Neural progenitor cell (in vitro differentiated cells): ENCODE measurements at places on chromosomes 16 and 17.

DNA sequence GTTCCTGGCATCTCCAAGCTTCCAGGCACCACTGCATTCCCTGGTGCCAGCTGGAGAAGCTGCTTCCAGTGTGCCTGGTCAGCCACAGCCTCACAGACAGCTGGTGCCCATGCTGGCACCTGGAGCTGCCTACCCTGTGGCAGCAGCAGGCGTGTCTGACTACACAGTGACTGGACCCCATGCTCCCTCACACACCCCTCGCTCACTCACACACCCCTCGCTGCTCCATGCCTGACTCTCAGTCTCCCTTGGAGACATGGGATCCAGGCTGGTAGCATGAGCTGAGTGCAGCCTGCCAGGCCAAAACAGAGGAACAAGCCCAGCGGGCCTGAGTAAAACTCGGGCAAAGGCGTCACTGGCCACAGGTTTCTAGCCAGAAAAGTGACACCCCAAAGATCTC, 59.1 kb upstream of the SMIM36 start:
- no peak for DNase-seq

DNA sequence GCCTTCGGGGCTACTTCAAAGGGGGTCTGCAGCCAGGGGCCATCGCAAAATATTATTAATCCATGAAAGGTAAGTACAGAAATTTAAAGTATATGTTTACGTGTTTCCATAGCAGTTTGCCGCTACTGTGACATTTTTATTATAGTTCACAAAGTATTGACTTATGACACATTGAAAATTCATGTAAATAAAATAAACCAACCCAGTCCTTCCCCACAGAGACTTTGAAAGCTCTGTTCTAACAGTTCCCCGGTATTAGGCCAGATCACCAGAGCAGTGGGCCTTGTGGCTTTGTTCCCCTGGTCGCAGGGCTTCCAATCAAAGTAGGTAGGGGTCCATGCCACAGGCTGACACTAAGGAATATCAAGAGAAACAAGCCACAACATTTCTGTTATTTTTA, 13.9 kb downstream of the KIAA0753 start:
- DNase-seq, result no peak

DNA sequence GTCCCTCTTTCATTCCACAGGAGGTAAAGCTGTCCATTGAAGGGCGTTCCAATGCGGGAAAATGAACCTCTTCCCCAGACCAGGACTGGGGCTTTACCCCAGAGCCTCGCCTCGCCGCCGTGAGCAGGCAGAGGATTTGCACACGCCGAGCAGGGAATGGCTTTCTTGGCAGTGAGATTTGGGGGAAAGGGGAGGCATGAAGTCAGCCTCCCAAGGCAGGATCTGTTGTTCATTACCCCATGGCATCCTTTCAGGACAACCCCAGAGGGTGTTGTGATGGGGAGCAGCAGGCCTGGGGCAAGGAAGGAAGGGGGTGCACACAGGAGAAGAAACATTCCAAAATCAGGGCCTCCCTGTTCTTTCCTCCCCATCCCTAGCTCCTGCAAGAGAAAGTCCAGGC, 6.0 kb downstream of the ATXN1L start:
- no peak for DNase-seq

DNA sequence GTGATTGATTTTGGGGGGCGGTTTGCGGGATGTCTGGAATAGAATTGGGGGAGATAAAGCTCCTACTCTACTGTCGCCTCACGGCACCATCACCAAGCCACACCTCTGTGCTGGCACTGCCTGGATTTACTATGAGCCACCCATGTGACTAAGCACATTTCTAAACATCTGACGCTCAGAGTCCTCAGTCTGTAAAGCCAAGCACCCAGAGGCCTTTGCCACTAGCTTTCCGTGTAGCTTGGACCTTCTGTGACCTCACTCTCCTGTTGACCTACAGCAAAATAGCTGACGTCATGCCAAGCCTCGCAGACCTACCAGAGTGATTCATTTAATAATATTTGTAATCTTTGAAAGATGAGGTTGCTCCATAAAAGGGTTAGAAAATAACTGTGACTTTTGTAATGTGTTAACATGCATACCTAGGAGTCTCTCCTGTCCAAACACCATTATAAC, 38.5 kb upstream of the MYOCD start:
- DNase-seq, result no peak

DNA sequence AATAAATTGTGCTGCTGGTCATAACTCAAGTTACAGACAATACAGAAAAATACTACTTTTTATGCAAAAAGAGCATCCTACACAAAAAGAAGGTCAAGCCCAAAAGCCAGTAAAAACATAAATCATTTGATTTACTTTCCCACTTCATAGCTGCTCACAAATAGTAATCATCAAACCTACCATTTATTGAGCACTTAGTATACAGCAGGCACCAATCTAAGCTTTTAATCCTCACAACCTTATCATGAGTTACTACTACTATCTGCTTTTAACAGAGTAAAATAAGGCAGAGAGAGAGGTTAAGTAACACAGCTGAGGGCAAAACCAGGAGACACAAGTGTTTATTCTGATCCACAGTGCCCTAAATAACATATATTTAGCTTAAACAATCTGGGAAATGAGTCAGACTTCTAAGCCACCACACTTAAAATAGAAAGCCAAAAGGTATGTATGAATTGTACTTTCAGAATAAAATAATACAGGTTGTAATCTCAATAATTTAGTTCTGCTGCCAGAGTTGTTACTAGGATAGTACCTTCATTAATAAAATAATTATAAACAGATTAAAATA, 1.7 kb upstream of the AARS1 start:
- DNase-seq, result no peak

GRCh38 chr17:63805591-63805990, 21.6 kb upstream of the PSMC5 start:
- no peak for DNase-seq

- DNase-seq, result no peak
Measured at GRCh38 chr16:5841974-5842373, 744.4 kb upstream of the EEF2KMT start.

DNA sequence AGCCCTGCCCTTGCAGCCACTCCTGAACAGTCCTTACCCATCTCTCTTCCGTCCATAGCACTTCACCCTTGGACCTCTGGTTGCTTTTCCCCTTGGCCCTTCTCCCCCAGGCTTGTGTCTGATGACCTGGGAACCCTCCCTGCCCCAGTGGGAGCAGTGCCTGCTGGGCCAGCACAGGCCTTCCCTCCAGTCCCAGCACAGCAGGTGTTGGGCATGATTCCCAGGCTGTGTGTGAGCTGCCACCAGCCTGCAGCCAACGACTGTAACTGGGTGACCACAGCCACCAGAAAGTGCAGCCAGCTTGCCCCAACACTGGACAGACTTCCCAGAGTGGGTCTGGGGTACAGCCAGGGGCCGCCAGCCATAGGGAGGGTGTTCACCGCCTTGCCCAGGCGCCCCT, 30.0 kb downstream of the CRAMP1 start:
- no peak for DNase-seq
